T-cell (primary cell): ENCODE measurements at places on chromosomes 4 and X. TPM values are rescaled to one million over a fixed set of nuclear protein-coding genes. Genes with fewer than 3 reads are reported as not detected.
A peak's percentile ranks its signal among the peaks of the same experiment; 100 is the strongest.

The FAM13A gene
- total RNA-seq = 22.7 TPM

The F8A3 gene
- total RNA-seq = 1.6 TPM

- H3K4me1 ChIP-seq = peaks cover 18% of the 10 kb centered on the region
- peak overlapping the region; percentile 94 for H3K4me3 ChIP-seq
- peaks cover 4% of the 10 kb centered on the region for H3K27me3 ChIP-seq
- H3K27ac ChIP-seq = peak overlapping the region; percentile 39
- DNase-seq = no peak
- peaks cover 6% of the 10 kb centered on the region for H3K36me3 ChIP-seq
Observed at GRCh38 chr4:70902577-70903290, 565 bp downstream of the MOB1B start.

DNA sequence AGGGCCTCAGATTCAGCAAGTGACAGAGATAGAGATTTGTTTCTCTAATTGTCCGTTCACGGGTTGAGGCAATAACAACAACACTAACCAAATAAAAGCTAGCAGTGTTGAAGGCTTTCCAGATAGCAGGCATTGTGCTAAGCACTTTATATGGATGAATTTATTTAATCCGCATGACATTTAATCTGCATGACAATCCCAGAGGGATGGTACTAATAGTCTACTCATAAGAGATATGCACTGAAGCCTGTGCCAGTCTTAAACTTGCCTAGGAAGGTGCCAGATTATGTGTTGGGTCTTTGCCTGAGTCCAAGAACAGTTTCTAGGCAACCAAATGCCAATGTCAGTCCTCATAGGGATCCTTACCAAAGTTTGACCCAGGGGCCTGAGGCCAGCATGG, 37.7 kb upstream of the FAT1 start:
- no peak for DNase-seq
- H3K4me1 ChIP-seq = no peaks in the 10 kb centered on the region
- no peaks in the 10 kb centered on the region for H3K36me3 ChIP-seq
- no peak overlapping the region for H3K27ac ChIP-seq

DNA sequence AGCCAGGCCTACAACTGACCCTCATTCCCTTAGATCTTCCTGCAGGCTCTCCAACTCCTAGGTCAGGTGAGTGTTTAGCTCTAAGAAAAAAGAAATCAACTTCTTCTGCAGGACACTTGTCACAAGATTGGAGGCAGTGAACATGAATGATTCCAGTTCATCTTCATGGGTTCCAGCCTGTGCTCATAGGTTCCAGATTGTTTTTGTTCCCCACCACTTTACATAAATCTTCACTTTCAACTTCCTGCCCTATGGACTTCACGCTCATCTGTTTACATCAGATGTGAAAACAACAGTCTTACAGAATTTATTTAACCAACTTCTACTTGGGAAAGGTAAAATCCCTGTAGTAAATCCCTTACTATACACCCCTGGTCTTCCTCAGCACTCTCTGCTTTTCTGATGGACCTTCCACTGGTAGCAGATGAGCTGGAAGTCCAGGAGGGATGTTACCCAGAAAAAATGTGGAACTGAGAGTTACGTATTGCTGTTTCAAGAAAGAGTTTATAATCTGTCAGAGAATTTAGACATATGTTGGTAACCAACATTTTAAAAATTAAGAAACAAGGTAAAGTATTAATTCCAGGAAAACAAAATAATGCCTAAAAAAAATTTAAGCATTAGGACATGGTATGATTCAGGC, 62.4 kb downstream of the ANAPC10 start:
- no peak overlapping the region for H3K4me3 ChIP-seq
- H3K36me3 ChIP-seq = no peaks in the 10 kb centered on the region
- no peak for DNase-seq
- H3K27ac ChIP-seq = no peak overlapping the region

DNA sequence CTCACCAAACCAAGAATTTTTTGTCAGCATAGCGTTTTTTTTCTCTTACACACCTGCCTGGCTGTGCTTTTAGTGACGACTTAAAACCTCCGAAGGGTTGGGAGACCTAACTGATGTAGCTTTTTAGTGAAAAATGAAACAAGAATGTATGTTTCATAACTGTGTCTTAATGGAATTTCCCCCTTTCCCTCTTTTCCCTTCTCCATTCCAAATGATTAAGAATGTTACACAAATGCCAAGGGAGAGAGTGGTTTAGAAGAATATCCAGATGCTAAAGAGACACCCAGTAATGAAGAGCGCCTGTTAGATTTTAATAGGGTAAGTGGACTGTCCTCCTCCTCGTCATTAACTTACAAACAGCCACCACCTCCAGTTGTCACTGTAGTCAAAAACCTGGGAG, 33.2 kb upstream of the TBC1D14 start:
- H3K36me3 ChIP-seq = peaks cover 19% of the 10 kb centered on the region
- no peaks in the 10 kb centered on the region for H3K4me1 ChIP-seq
- H3K27me3 ChIP-seq = no peaks in the 10 kb centered on the region
- no peak overlapping the region for H3K4me3 ChIP-seq
- no peak overlapping the region for H3K27ac ChIP-seq

GRCh38 chr4:158133551-158133950, 39.3 kb downstream of the GASK1B start:
- DNase-seq = no peak
- no peaks in the 10 kb centered on the region for H3K4me1 ChIP-seq
- no peaks in the 10 kb centered on the region for H3K27me3 ChIP-seq
- H3K36me3 ChIP-seq = no peaks in the 10 kb centered on the region
- H3K27ac ChIP-seq = no peak overlapping the region

- no peaks in the 10 kb centered on the region for H3K36me3 ChIP-seq
- DNase-seq = no peak
Observed at GRCh38 chr4:183635321-183635720, 23.7 kb downstream of the RWDD4 start.

The BMX gene
- not detected for total RNA-seq

GRCh38 chr4:24550441-24551175, 33.7 kb downstream of the DHX15 start:
- peaks cover 5% of the 10 kb centered on the region for H3K4me1 ChIP-seq
- DNase-seq = no peak
- H3K27me3 ChIP-seq = no peaks in the 10 kb centered on the region
- H3K4me3 ChIP-seq = no peak overlapping the region
- H3K36me3 ChIP-seq = peaks cover 32% of the 10 kb centered on the region

The SMIM10 gene
- not detected for total RNA-seq
